NCI-H446 (cell line): ENCODE measurements at places on chromosomes 13 and 19.
A peak's percentile ranks its signal among the peaks of the same experiment; 100 is the strongest.

DNA sequence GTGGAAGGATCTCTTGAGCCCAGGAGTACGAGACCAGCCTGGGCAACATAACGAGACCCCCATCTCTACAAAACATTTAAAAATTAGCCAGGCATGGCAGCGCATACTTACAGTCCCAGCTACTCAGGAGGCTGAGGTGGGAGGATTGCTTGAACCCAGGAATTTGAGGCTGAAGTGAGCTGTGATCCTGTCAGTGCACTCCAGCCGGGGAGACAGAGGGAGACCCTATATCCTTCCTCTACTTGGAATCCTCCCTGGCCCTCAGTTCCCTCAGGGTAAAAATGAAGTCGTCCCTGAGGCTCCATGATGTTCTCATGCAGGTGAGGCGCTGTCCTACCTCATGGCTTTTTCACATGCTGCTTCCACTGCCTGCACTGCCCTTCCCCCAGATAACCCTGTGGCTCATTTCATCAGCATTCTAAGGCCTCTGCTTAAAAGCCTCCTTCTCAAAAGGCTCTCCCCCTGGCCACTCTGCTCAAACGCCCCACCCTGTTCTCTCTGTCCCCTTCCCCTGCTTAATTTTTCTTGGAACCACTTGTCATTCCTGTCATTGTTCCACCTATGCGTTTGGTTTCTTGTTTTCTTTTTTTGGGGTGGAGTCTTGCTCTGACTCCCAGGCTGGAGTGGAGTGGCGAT is 19.2 kb downstream of the DNM2 start:
- DNase-seq = no peak

DNA sequence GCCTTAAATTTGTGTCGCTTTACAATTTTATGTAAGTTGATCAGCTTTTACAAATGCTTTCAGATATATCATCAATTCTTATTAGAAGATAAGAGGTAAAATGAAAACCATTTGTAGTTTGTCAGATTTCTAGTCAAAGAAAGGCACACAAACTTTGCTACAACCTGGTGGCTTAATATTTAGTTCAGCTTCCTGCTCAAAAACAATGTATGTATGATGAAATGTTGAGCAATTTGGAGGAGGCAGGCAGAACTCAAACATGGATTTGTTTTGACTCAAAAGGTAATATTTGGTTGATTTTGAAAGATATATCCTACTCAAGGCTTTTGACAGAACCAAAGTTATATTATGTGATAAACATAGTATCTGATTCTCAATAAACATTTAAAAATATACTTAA is 24.2 kb downstream of the NEK5 start:
- DNase-seq = no peak

DNA sequence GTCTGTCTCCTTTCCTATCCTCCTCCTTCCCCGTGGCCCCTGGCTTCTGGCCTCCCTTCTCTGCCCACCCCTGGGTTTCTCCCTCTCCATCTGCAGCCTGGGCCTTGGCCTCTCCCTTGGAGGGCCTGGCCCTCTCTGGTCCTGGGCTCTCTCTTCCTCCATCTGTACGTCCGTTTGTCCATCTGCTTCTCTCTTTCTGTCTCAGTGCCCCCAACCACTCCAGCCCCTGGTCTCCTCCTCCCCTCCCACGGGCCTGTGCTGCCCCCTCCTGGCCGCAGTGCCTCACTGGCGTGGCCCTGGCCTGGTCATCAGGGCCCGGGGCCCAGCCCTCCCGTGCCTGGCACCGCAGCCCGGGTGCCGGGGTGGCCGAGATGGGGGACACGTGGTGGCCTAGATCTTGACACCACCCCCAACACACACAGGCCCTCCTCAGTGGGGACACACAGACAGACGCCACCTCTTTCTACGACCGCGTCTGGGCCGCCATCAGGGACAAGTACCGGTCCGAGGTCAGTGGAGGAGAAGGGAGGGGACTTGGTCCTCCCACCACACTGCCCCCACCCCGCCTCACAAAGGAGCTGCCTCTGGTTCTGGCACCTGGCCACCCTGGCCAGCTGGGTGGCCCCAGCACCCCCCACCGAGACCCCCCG is 11.3 kb downstream of the PRKCSH start:
- DNase-seq = peak; percentile 34

DNA sequence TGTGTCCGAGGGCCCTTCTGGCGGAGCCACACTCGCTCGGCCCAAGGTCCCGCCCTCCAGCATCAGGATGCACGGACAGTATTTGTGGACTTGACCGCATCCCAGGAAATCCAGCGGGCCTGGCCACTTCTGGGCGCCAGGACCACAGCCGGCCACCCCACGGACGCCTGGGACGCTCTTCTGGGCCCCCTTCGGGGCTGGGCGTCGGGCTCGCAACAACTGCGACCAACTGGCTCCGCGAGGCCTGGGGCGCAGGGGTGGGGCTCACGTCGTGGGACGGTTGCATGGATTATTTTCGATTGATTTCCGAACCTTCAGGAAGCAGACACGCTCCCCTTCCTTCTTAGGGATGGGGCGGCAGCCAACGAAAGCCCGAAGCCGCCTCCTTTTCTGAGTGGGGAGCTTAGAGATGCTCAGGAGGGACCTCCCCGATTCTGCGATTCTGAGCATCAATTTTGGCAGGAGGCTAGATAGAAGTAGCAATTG is 521 bp upstream of the NUP58 start:
- DNase-seq = no peak

DNA sequence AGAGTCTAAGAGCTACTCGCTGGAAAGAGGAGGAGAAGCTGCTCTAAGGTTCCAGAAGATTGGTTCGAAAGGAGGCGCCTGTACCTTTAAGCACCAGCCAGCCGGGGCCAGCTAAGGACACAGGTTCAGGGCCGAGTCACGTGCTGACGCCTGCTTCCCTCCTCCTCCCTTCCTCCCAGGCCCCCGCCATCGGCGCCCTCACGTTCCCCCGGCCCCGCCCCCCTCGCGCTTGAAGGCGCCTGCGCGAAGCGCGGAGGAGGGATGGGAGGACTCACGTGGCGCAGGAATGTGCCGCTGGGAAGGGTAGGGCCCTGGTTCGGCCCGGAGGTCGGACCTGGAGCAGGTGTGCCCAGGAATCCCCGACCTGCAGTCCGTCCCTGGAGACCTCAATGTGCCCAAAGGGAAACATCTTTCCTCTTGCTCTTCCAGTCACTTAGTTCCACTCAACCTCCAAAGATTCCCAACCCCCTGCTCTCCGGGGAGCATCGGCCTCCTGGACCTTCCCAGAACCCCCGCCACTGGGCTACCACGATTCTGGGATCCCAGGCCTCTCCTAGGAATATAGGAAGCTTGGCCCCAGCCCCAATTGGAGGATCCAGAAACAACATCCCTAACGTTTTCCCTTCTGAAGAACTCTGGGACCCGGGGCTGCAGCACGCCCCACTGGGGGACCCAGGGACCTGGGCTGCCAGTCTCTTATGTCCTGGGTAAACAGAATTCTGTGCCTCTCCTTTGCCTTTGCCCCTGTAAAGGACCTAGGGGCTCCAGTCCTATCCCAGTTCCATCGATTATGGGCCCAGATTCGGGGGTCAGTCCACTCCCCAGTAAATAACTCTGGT is 2.5 kb downstream of the DBP start:
- peak; percentile 88 for DNase-seq

DNA sequence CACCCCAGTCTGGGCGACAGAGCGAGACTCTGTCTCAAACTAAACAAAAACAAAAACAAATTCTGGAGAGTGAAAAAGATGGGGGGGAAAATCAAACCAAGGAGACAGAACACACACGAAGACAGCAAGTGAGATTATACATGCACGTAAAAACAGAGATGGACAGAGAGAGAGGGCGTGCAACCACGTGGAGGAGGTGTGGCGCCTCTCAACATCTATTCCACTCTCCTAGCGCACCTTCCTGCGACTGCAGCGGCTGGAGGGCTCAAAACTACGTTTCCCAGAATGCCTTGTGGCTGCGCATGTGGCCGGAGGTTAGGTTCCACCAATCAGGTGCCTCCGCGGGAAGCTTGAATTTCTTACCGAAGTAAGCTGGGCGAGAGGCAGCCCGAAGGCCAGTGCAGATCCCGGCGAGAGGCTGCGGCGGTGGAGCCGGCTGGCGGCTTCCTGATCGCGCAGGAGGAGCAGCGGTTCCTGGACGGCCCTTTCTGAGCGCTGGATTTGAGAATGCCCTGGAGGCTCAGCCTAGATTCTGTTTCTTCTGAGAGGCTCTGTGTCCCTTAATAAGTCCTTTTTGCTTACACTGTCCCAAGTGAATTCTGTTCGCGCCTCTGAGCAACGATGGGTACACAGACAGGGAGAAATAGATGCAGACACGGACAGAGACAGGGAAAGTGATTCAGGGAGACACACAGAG is 13.1 kb upstream of the NANOS2 start:
- DNase-seq = peak; percentile 97

- DNase-seq = peak; percentile 86
Measured at GRCh38 chr19:13060964-13061927, 41.4 kb downstream of the LYL1 start.

- DNase-seq = no peak
Measured at GRCh38 chr13:38180126-38180525, 169.5 kb upstream of the UFM1 start.

- DNase-seq = no peak
Measured at GRCh38 chr13:48630773-48631172, 23.0 kb upstream of the CYSLTR2 start.

GRCh38 chr13:83352391-83352790 is 529.9 kb downstream of the SLITRK1 start:
- no peak for DNase-seq

GRCh38 chr19:16371540-16371986 is 46.9 kb downstream of the KLF2 start:
- no peak for DNase-seq

GRCh38 chr19:40392894-40393517 is 3.0 kb upstream of the HIPK4 start:
- DNase-seq = no peak

- no peak for DNase-seq
Measured at GRCh38 chr13:104204177-104204576, 1138.0 kb upstream of the SLC10A2 start.

DNA sequence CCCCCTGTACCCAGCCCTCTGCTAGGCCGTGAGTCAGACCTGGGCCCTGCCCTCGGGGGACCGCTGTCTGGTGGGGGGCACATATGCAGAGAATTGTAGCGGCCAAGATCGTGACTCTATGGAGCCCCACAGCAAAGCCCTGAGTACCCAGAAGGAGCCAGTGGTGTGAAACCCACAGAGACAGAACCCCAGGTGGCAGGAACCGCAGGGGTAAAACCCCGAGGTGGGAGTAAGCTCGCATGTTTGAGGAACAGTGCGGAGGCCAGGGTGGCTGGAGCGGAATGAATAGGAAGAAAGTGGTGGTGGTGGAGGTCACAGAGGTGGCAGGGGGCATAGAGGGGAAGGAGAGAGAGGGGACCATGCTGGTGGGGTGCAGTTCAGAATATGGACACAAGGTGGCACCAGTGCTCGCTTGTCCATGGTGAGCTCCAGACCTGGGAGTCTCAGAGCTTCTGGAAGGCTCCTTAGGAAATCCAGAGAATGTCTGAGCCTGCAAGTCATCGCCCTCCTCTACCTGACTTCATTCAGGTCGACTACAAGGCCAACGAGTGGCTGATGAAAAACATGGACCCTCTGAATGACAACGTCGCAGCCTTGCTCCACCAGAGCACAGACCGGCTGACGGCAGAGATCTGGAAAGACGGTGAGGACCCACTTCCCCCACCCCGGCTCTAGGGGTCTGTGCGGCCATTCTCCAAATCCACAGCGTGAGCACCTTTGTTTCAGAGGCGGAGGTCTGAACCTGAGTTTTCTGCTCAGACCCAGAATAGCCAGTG is 48.9 kb downstream of the MYH14 start:
- peak; percentile 59 for DNase-seq

- no peak for DNase-seq
Measured at GRCh38 chr19:49977076-49977475, 16.1 kb upstream of the SIGLEC11 start.

DNA sequence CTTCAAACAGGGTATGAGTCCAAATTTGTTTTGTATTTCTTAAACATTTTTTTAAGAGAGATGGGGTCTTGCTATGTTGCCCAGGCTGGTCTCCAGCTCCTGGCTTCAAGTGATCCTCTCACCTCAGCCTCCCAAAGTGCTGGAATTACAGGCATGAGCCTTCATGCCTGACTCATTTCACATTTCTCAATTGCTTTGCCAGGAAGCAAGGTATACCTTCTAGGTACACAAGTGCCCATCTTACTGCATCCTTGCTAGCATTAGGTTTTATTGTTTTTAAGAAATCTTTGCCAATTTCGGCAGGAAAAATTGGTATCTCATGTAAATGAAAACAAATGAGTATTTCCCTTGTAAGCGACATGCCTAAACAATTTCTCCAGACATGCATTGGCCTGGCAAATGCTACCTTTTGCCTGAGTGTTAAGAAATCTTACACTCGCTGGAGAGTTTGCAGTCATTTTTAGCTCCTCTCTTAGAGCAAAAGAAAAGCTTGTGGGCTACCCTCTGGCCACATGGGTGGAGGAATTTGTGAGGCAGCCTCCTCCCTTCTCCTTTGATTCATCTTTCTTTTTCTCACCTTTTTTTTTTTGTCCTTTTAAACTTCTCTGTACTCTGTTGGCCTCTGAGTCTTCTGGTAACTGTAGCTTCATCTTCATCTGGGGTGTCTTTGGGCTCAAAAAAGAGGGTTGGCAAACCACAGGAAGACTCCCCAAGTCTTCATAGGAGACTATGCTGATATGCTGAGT is 33.0 kb downstream of the ACTL9 start:
- DNase-seq = no peak

DNA sequence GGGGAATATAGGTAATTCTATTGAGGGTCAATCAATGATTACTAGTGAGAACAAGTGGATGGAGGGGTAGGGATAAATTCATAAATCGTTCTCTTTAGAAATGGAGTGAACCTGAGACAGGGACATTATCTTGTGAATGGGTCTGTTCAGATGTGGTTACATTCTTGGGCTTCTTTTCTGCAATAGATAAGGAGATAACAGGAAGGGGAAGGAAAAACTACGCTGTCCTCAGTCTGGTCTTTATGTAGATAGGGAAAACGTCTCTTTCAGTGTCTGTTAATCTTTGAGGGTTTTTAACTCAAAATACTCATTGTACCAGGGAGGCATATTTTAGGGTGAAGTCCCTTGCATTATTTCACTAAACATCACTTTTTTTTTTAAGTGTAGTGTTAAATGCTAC is 266.7 kb upstream of the MAB21L1 start:
- no peak for DNase-seq

DNA sequence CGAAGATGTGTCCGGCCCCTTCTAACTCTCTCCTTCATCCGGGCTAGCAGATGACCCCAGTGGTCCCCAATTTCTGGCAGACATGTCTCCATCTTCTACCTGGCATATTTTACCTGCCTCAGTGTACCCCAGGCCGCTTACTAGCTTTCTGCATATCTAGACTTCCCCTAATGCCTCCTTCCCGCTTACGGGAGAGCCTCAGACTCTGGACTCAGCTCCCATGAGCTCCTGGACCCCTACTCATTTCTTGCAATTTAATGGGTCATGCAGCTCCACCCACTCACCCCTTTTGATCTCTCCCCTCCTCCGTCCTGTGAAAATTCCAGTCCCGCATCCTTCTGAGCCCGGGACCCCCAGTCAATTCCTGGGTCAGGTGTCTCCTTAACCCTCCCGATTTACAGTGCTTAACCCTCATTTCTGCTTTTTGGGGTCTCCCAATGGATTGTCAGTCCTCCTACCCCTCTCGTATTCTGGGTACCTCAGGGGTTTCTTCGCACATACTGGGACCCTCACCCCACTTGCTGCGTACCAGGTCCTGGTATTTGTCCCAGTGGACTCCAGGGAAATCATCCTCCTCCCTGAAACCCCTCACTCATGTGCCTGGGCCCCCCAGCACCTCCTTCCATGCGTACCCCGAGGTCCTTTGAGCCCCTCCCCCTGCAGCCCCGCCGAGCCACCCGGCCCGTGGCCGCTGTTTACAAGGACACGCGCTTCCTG is 500 bp upstream of the JUNB start:
- DNase-seq = no peak
